ENCODE measurements at places on chromosomes 12 and 14. TPM values are rescaled to one million over a fixed set of nuclear protein-coding genes. Genes with fewer than 3 reads are reported as not detected.

KCNK13 gene
- total RNA-seq = 0.89 TPM

CSRP2 gene
- 208 TPM for total RNA-seq

C14orf132 gene
- 16.2 TPM for total RNA-seq

DNA sequence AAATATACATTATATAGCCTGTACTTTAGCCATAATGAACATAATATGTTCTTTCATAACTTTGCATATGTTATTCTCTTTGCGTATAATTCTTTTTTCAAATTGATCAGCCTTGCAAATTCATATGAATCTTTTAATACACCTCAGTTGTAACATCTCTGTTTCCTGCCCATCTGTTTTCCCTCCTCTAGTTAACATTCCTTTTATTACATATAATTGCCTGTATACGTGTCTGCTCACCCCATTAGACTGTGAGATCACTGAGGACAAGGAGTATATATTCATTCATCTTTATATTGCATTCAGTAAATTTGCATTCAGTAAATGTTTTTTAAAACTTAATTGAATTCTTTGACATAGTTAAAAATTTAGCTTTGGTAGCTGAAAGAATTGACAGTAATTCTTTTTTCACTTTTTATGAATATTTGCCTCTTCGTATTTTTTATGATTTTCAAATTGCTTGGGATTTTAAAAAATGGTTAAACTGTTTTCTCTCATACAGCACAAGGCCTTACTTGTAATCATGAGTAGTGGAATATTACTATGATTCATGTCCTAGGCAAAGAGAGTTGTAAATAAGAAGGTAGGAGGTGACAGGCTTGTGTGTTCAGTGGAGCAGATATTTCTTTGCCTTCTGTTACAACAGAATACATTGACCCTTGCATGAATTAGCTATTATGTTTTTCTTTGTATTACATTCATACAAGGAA, 32.8 kb upstream of the KLHL42 start:
- H3K4me3 ChIP-seq = no peak overlapping the region
- H3K4me1 ChIP-seq = no peaks in the 10 kb centered on the region
- H3K36me3 ChIP-seq = no peaks in the 10 kb centered on the region
- no peaks in the 10 kb centered on the region for H3K27me3 ChIP-seq
- H3K27ac ChIP-seq = no peak overlapping the region

DNA sequence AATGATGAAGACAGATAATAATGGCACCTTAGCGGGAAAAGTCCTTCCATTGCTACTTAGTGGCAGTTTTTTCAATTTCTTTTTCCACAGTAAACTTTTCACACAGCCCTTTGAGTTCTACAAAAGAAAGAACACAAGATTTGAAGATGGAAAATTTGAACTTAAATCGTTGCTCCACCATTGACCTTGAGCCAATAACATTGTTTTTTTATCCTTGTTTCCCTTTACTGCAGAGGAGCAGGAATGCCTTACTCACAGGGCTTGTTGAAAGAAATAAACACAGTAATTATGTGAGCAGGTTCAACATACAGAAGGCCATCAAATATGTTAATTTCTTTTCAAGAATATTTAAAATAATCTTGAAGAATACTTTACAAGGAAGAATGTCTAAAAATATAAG, 181.5 kb upstream of the KRR1 start:
- 0 out of 2 replicates have a peak, but pooled peaks cover 3% of the 10 kb centered on the region for H3K4me1 ChIP-seq
- no peaks in the 10 kb centered on the region for H3K36me3 ChIP-seq

Measured in GM23338 (cell line).